ENCODE measurements at places on chromosomes 12 and 14. TPM values are rescaled to one million over a fixed set of nuclear protein-coding genes. Genes with fewer than 3 reads are reported as not detected.

Gene KIF5A
- 7.2 TPM for total RNA-seq

Gene BMP4
- total RNA-seq = 27.2 TPM

Gene CIT
- total RNA-seq = 1.8 TPM

Gene OVCH1
- not detected for total RNA-seq

Gene LMNTD1
- total RNA-seq = not detected

- H3K27ac ChIP-seq = no peak overlapping the region
- DNase-seq = no peak
- no peaks in the 10 kb centered on the region for H3K4me1 ChIP-seq
- no peak overlapping the region for H3K4me3 ChIP-seq
Measured at GRCh38 chr12:119096429-119097202, 82.1 kb upstream of the HSPB8 start.

DNA sequence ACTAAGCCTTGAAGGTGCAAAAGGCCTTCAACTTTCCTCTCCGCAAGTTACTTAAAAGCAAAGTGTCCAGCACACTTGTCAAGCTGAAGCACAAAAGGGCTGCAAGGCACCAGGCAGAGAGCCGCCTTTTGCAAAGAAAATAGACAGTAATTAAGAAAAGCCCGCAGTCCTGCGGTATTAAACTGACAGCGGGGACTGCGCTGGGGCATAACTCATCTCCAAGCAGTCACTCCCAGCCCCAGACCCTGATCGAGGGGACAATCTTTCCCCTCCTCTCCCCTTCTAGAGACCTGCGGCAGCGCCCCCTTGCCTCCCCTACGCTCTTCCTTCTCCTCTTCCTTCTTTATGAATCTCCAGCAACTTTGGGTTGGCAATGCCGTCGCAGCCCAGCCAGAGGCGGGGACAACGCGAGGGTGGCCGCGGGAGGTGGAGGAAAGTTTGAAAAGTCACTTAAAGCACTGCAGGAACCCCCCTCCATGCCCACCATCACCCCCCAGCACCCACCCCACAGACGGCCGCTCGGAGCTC is 200.9 kb upstream of the CAND1 start:
- H3K36me3 ChIP-seq = no peaks in the 10 kb centered on the region
- peak overlapping the region; percentile 62 for H3K4me3 ChIP-seq
- peaks cover 8% of the 10 kb centered on the region for H3K4me1 ChIP-seq
- H3K27me3 ChIP-seq = peaks cover 12% of the 10 kb centered on the region

DNA sequence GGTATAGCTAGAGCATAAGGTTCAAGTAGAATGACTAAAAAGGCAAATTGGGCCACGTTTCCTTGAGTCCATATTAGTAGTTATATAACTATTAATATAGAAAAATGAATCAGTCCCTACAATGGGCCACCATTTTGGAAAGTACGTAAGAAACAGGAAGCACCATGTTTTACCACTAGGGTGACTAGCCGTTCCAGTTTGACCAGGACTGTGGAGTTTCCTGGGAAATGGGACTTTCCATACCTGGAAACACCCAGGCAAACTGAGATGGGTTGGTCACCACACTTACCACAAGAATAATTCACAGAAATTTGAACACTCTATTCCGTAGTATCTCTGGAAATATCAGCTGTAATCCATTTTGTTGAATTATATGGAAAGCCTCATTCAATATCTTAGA is 2.1 kb upstream of the MAGOHB start:
- H3K36me3 ChIP-seq = no peaks in the 10 kb centered on the region
- H3K27ac ChIP-seq = no peak overlapping the region
- H3K4me3 ChIP-seq = no peak overlapping the region
- H3K4me1 ChIP-seq = peaks cover 17% of the 10 kb centered on the region
- H3K27me3 ChIP-seq = no peaks in the 10 kb centered on the region

GRCh38 chr14:74444866-74445265 is 18.9 kb upstream of the SYNDIG1L start:
- no peaks in the 10 kb centered on the region for H3K36me3 ChIP-seq
- H3K4me3 ChIP-seq = no peak overlapping the region
- H3K4me1 ChIP-seq = no peaks in the 10 kb centered on the region
- H3K27me3 ChIP-seq = peaks cover 18% of the 10 kb centered on the region
- no peak for DNase-seq
- no peak overlapping the region for H3K27ac ChIP-seq

GRCh38 chr12:127178463-127178862 is 1088.5 kb upstream of the TMEM132C start:
- no peak for DNase-seq
- no peak overlapping the region for H3K27ac ChIP-seq
- no peaks in the 10 kb centered on the region for H3K27me3 ChIP-seq

DNA sequence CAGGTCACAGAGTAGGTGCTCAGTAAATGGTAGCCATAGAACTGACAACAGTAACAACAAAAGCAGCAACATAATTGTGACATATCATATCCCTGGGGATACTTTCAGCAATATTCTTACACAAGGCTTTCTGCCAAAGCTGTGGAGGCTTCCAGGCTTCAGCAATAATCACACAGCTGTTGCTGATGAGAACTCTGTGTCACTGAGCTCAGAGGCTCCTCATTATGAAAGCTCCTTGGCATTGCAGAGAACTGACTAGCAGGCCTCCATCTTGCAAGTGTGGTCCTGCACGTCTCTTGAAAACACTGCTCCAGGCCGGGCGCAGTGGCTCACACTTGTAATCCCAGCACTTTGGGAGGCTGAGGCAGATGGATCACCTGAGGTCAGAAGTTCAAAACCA is 97.3 kb upstream of the BTG1 start:
- no peaks in the 10 kb centered on the region for H3K36me3 ChIP-seq
- no peaks in the 10 kb centered on the region for H3K27me3 ChIP-seq
- H3K4me3 ChIP-seq = no peak overlapping the region
- H3K27ac ChIP-seq = no peak overlapping the region

DNA sequence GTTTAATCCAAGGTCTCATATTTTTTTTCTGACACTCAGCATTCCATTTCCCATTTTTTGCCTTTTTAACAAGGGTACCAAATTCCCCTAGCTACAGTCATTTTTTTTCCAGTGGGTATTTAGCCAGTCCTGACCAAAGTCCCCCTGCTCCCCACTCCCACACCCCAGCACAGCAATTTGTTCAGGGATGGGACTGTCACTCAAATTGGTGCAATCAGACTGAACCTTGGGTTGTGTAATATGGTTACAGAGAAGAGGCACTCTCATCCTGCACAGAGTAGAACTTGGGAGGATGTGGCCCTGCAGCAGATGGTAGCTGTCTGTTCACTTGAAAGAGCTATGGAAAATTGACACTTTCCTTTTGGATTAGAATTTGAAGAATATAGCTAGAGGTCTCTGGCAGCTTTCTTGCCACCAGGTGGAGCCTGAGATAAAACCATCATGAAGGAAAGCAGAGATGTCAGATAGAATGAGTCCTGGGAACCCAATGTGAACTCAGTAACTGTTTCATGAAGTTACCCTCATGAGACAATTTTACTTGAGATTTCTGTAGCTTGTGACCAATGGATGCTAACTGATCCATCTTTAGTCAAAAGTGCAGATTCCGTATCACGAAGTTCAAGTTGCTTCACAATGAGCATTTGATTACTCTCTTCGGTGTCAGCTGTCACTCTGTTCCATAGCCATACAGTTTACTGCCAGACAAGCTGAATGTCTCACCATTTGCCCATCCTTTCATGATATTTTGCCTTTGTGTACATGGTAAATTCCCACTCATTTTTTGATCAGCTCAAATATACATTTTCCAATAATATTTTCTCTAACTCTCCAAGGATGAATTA is 394.0 kb upstream of the SYT1 start:
- no peak overlapping the region for H3K27ac ChIP-seq
- no peak overlapping the region for H3K4me3 ChIP-seq
- no peaks in the 10 kb centered on the region for H3K4me1 ChIP-seq
- H3K36me3 ChIP-seq = no peaks in the 10 kb centered on the region
- H3K27me3 ChIP-seq = no peaks in the 10 kb centered on the region

DNA sequence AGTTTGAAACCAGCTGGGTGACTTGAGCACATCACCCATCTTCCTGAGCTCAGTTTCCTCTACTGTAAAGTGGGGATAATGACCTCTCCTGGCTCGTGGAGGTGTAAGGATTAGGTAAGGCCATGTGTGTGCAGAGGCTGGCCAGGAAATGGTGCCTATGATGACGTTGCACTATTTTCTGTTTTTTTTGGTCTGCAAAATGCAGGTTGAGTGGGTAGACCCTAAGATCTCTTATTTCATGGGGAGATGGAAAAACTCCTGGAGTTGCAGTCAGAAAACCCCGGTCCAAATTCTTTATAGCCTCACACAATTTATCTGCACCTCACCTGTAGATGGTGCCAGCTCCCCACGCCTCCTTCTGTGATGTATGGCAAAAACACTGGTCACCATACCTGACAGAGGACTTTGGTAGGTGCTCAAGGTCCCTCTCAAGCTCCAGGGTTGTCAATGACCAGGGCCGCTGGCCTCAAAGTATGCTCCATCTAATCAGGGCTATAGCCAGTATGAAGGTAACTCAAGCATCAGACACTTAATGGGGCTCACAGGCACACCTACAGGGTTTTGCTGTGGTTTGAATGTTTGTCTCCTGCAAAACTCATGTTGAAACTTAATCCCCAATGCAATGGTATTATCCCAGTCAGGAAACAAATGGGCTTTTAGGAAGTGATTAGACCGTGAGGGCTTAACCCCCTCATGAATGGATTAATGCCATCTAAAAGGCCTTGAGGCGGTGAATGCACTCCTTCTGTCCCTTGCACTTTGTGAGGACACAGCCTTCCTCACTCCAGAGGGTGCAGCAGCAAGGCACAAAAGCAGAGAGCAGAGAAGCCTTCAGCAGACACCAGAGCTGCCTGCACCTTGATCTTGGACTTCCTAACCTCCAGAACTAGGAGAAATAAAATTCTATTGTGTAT is 17.6 kb downstream of the C14orf132 start:
- peaks cover 31% of the 10 kb centered on the region for H3K4me1 ChIP-seq
- no peak overlapping the region for H3K27ac ChIP-seq
- no peaks in the 10 kb centered on the region for H3K27me3 ChIP-seq

GRCh38 chr12:130017591-130018449 is 114.0 kb upstream of the TMEM132D start:
- H3K4me3 ChIP-seq = no peak overlapping the region
- DNase-seq = no peak
- peaks cover 4% of the 10 kb centered on the region for H3K27me3 ChIP-seq
- H3K36me3 ChIP-seq = no peaks in the 10 kb centered on the region

- no peak overlapping the region for H3K4me3 ChIP-seq
- H3K27me3 ChIP-seq = no peaks in the 10 kb centered on the region
- no peaks in the 10 kb centered on the region for H3K36me3 ChIP-seq
- DNase-seq = peak; percentile 52
- no peak overlapping the region for H3K27ac ChIP-seq
Measured at GRCh38 chr12:15752785-15753184, 36.4 kb downstream of the EPS8 start.

DNA sequence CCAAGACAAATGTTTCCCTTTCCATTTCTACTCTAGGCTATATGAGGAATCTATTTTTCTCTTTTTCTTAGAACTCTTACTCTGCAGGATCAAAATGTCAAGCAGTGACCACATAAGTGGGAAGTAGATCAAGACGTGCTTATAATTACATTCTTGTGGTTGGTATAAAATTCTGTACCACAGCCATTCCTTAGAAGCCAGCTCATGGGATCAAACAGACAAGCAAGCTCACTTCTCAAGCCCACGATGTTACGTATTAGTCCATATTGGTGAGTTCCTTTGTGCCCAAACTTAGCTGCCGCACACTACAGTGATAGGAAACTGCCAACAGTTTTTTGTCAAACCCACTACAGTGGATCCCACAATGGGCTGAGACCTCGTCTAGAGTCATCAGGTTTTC is 53.4 kb downstream of the IFNG start:
- peaks cover 7% of the 10 kb centered on the region for H3K27me3 ChIP-seq
- no peaks in the 10 kb centered on the region for H3K36me3 ChIP-seq
- peaks cover 4% of the 10 kb centered on the region for H3K4me1 ChIP-seq
- no peak overlapping the region for H3K4me3 ChIP-seq
- H3K27ac ChIP-seq = no peak overlapping the region

DNA sequence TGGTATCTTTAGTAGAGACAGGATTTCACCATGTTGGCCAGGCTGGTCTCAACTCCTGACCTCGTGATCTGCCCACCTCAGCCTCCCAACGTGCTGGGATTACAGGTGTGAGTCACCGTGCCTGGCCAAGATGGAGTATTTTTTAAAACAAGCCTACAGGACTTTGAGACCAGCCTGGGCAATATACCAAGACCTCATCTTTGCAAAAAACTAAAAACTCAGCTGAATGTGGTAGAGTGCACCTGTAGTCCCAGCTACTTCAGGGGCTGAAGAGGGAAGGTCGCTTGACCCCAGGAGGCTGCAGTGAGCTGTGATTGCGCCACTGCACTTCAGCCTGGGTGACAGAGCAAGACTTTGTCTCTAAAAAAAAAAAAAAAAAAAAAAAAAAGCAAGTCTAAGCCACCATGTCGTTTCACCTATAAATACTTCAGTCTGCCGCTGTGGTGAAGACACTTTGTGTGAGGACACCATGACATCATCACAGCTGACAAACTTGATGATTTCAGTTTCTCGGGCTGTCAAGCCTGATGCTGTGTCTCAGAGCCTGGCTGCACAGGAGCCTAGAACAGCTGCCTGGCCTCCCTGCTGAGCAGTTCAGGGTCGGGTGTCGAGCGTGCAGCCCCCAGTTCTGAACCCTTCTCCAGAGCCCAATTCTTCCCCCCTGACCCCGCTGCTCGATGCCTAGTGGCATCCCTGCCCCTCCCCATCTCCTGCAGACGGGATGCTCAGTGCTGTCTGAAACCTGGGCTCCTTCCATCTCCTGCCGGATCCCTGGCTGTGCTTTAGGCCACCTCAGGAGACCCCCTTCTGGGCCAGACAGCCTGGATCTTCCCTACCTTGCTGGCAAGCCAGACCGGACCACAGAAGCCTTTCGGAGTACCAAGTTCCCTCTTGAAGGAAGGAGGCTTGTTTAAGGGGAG is 119.2 kb upstream of the EVL start:
- no peaks in the 10 kb centered on the region for H3K36me3 ChIP-seq
- peaks cover 7% of the 10 kb centered on the region for H3K4me1 ChIP-seq
- no peak for DNase-seq
- H3K27ac ChIP-seq = no peak overlapping the region
- no peak overlapping the region for H3K4me3 ChIP-seq
- peaks cover 3% of the 10 kb centered on the region for H3K27me3 ChIP-seq

- H3K27me3 ChIP-seq = no peaks in the 10 kb centered on the region
- peak; percentile 54 for DNase-seq
- H3K4me1 ChIP-seq = peaks cover 16% of the 10 kb centered on the region
Measured at GRCh38 chr12:121296618-121297434, at the start of gene CAMKK2. CAMKK2 (minus strand) TSS chr12:121296709; CDS start chr12:121274526, 22,183 bp downstream.

DNA sequence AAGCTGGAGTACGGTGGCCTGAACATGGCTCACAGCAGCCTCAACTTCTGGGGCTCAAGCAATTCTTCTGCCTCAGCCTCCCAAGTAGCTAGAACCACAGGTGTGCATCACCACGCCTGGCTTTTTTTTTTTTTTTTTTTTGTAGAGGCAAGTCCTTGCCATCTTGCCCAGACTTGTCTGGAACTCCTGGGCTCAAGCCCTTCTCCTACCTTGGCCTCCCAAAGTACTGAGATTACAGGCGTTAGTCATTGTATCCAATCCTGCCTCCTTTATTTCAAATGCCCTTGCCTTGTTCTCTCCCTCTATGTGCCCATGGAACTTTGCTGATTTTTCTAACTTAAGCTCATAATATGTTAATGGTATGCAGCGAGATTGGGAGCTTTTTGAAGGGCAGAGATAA is 49.2 kb upstream of the PRICKLE1 start:
- no peaks in the 10 kb centered on the region for H3K36me3 ChIP-seq
- no peak overlapping the region for H3K4me3 ChIP-seq
- no peaks in the 10 kb centered on the region for H3K27me3 ChIP-seq
- no peaks in the 10 kb centered on the region for H3K4me1 ChIP-seq
- no peak for DNase-seq

All from astrocyte (in vitro differentiated cells and primary cell).